ENCODE measurements at places on chromosomes 7 and 10. TPM values are rescaled to one million over a fixed set of nuclear protein-coding genes. Genes with fewer than 3 reads are reported as not detected.
A peak's percentile ranks its signal among the peaks of the same experiment; 100 is the strongest.

The CALML3 gene
- not detected for total RNA-seq

The LEP gene
- 0.11 TPM for total RNA-seq

DNA sequence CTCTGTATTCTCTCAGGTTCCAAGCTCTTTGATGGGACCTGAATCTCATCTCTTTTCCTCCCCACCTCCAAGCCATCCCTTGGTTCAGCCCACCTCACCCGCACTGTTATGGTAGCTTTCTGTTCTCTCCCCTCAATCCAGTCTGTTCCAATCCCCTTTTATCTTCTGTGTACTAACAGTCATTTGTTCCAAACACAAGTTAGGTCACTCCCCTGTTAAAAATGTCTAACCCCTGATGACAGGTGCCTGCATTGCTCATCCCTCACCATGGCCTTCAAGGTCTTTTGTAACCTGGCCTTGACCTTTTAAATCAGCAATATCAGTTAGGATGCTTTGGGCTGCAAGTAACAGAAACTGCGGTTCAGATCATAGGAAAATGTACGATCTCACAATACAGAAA lies 74.8 kb downstream of the CYP26A1 start:
- H3K4me1 ChIP-seq: no peaks in the 10 kb centered on the region
- H3K36me3 ChIP-seq: no peaks in the 10 kb centered on the region
- H3K27me3 ChIP-seq: no peaks in the 10 kb centered on the region

The MYO1G gene
- 1.3 TPM for total RNA-seq

- no peaks in the 10 kb centered on the region for H3K27me3 ChIP-seq
- H3K4me3 ChIP-seq: no peak overlapping the region
- no peak overlapping the region for H3K27ac ChIP-seq
- H3K4me1 ChIP-seq: no peaks in the 10 kb centered on the region
- no peak for DNase-seq
- no peaks in the 10 kb centered on the region for H3K36me3 ChIP-seq
Observed at GRCh38 chr7:91030680-91031380, 233.4 kb upstream of the FZD1 start.

The SPDYE2B gene
- not detected for total RNA-seq

The CAMK2B gene
- 42.4 TPM for total RNA-seq

DNA sequence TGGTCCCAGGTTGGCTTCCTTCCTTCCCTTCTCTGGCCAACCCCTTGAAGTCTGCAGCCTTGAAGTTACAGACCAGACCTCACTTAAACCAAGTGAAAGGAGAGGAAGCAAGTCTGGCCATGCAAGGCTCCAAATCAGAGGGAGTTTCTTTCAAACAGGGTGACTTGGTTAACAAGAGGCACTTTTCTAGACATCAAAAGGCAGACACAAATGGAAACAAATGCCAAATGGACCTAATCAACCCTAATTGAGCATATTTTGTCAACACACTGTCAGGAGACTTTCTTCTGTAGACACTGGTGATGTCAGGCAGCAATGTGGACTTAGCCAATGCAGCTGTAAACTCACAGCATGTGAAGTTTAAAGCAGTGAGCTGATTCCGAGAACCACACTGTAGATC lies 282.7 kb upstream of the FZD8 start:
- H3K4me1 ChIP-seq: no peaks in the 10 kb centered on the region
- H3K27me3 ChIP-seq: no peaks in the 10 kb centered on the region
- DNase-seq: no peak
- H3K36me3 ChIP-seq: no peaks in the 10 kb centered on the region

The MLXIPL gene
- 107 TPM for total RNA-seq

GRCh38 chr7:3895341-3896116 lies 594.5 kb downstream of the SDK1 start:
- H3K27me3 ChIP-seq: no peaks in the 10 kb centered on the region
- H3K27ac ChIP-seq: no peak overlapping the region
- peaks cover 29% of the 10 kb centered on the region for H3K4me1 ChIP-seq
- H3K36me3 ChIP-seq: no peaks in the 10 kb centered on the region

The SPDYE8 gene
- not detected for total RNA-seq

- H3K4me1 ChIP-seq: peaks cover 22% of the 10 kb centered on the region
- no peak for DNase-seq
- no peak overlapping the region for H3K4me3 ChIP-seq
- no peaks in the 10 kb centered on the region for H3K36me3 ChIP-seq
- no peaks in the 10 kb centered on the region for H3K27me3 ChIP-seq
Observed at GRCh38 chr7:107209565-107209964, 40.8 kb downstream of the HBP1 start.

DNA sequence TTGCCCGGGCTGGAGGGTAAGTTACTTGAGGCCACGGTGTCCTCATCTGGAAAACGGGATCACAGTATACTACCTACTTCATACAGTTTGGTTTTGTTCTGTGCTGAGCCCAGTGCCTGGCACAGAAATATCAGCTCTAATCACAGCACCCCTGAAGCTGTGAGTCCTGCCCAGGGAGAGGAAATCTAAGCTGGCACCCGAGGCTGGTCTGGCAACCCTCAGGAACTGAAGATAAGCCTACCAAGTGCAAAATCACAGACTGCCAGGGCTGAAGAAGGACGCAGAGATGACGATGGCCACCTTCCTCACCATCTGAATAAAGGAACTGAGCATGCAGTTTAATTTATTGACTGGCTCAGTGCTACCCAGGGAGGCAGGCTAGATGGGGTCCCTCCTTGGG lies 7.7 kb upstream of the TMEM120A start:
- H3K27me3 ChIP-seq: no peaks in the 10 kb centered on the region
- no peaks in the 10 kb centered on the region for H3K4me1 ChIP-seq
- no peak overlapping the region for H3K27ac ChIP-seq
- H3K4me3 ChIP-seq: no peak overlapping the region
- peaks cover 21% of the 10 kb centered on the region for H3K36me3 ChIP-seq
- DNase-seq: no peak

DNA sequence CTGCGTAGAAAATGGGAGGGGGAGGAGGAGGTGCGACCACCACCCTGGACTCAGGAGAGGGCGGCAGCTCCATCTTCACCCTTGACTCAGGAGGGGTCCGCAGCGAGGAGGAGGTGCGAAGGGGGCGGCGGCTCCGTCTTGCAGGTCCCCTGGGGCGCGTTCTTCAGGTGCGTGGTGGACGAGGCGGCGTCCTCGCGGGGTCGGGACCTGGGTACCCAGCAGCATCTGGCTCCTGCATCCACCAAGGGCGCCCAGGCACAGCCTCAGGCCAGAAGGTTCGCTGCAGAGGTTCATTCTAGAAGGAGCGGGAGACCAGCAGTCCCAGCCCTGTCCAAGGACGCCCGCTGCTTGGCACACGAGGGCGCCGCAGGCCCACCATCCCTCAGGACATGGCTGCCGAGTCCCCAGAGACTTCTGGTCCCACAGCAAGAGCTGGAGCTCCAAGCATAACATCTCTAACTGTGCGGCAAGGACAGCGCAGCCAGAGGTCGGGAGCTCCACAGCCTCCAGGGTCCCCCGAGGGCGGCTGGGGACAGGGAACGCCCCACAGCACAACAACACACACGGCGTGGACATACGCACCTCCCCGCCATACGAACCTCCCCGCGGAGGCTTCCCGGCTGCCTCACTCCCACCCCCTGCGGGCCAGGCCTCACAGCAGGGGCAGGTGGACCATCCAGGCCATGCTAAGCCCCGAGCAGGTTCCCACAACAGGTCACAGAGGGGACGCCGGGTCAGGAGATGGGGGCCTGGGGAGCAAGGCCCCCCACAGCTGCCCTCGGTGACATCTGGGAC lies 16.8 kb upstream of the DPYSL4 start:
- H3K4me3 ChIP-seq: no peak overlapping the region
- H3K27me3 ChIP-seq: no peaks in the 10 kb centered on the region
- H3K27ac ChIP-seq: no peak overlapping the region
- no peaks in the 10 kb centered on the region for H3K4me1 ChIP-seq
- DNase-seq: no peak
- no peaks in the 10 kb centered on the region for H3K36me3 ChIP-seq

GRCh38 chr10:113041841-113042750 lies 92.0 kb downstream of the TCF7L2 start:
- H3K27ac ChIP-seq: no peak overlapping the region
- no peak overlapping the region for H3K4me3 ChIP-seq
- DNase-seq: no peak

- peaks cover 11% of the 10 kb centered on the region for H3K27me3 ChIP-seq
- H3K27ac ChIP-seq: no peak overlapping the region
- H3K4me1 ChIP-seq: no peaks in the 10 kb centered on the region
- no peak for DNase-seq
- H3K4me3 ChIP-seq: no peak overlapping the region
Observed at GRCh38 chr7:73809467-73809951, 21.3 kb upstream of the CLDN4 start.

DNA sequence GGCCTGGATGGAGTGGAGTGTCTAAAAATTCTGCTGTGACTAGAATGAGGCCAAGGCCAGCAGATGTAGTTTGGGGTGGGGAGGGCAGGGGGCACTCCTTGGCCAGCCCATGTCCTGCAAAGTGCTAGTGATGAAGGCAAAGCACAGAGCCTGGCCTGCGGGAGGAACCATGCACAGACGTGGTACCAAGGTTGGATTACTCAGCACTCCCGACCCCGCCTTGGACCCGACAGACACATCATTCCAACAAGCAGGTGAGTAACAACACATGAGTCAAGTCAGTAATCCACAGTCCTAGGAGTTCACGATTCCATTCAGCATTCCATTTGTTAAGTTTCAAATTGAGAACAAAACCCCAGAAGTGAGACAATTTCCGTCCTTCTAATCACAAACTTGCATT lies 317.3 kb downstream of the TCERG1L start:
- H3K27ac ChIP-seq: peak overlapping the region; percentile 60
- H3K4me1 ChIP-seq: peaks cover 17% of the 10 kb centered on the region
- DNase-seq: no peak
- H3K36me3 ChIP-seq: no peaks in the 10 kb centered on the region
- no peaks in the 10 kb centered on the region for H3K27me3 ChIP-seq
- no peak overlapping the region for H3K4me3 ChIP-seq

The AASS gene
- 12.0 TPM for total RNA-seq

- no peak overlapping the region for H3K4me3 ChIP-seq
- H3K27me3 ChIP-seq: no peaks in the 10 kb centered on the region
- no peak for DNase-seq
- H3K36me3 ChIP-seq: no peaks in the 10 kb centered on the region
- no peaks in the 10 kb centered on the region for H3K4me1 ChIP-seq
Observed at GRCh38 chr10:61400524-61400923, 52.7 kb downstream of the TMEM26 start.

DNA sequence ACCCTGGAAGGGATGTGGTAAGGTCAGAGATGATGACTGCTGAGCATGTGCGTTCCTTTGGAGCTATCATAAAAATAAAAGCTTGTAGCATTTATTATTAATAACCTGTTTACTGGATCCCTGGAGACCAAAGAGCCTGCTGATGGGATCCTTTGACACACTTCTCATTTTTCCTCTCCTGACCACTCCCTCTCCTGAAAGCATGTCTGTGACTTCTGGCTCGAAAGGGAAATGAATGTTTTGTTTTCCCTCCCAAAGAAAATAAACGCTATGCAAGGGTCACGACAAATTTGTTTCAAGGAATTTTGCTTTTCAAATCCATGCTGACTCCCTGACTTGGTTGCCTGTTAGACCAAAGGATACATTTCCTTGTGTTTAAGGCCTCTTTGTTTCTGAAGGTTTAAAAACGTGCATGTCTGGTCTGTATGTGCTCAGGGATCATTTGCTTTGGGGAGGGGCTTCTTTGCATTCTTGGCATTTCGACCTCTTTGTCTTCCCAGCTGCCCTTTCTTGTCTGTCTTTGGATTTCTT lies 185.1 kb upstream of the AGK start:
- no peaks in the 10 kb centered on the region for H3K36me3 ChIP-seq
- no peaks in the 10 kb centered on the region for H3K27me3 ChIP-seq
- no peak for DNase-seq
- no peak overlapping the region for H3K27ac ChIP-seq

All from gastrocnemius medialis (tissue), 4 donors.